DMS 273 treated with DMSO at 0.1 percent for 48 hours (cell line): ENCODE measurements at places on chromosomes 13 and 19.

DNA sequence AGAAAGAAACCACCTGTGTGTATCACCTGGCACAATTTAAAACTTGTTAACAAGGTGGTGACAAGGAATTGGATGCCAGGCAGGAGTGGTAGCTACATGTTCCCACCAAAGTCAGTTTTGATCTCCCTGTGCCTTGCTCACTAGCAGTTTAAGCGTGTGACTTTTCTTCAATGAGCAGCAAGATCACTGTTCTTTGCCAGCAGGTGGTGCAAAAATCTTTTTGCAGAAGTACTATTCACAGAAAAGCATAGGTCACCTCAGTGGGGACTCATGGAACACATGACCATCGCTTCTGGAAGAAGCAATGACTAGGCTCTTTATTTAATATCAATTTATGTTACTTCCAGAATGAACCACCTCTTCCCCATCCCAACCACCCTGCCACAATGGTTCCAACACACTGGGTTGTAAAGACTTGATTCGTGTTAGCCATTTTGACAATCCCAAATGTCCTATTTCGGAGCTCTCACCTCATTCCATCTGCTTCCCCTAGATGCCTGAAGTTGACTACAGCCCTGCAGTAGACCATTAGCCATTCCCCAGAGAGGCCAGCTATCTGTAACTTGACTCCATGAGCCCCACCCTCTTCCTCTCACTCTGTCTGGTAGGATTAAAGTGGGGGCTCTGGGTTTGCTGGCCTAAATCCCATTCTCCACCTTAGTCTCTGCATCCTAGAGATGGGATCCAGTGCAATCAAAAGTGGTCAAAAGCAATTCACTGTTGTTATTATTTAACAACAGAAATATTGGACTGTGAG lies 59.1 kb upstream of the TNFRSF19 start:
- peak; percentile 16 for DNase-seq

- peak; percentile 59 for DNase-seq
These were observed 45.6 kb downstream of the CELF5 start for GRCh38 chr19:3269916-3270671.

DNA sequence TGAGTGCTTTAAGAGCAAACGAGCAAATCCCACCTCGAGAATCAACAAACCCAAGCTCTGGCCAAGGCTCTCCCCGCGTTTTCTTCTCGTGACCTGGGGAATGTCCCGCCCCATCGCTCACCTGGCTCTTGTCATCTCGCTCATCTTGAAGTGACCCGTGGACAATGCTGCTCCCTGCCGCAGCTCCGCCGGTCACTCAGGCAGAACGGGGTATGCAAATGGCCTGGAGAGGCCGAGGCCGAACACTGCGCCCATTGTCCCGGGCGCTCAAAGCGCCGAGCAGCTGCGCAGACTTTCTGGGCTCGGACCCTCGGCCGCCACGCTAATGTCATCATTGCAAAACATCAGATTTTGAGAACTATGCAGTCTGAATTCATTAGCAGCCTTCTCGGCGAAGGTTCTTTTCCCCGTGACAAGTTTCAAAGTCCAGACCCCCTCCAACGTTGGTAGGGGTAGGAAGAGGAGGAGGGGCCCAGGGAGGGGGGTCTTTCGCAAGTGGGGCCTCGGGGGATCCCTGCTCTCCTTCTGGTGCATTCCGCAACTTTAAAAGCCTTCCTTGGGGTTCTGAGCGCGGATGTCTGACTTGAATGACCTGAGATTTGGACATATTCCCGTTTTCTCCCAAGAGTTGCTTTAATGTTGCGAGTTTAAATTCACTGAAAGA lies 39.7 kb downstream of the SOX1 start:
- no peak for DNase-seq

- no peak for DNase-seq
These were observed 326.0 kb upstream of the SPRY2 start for GRCh38 chr13:80666782-80667552.

DNA sequence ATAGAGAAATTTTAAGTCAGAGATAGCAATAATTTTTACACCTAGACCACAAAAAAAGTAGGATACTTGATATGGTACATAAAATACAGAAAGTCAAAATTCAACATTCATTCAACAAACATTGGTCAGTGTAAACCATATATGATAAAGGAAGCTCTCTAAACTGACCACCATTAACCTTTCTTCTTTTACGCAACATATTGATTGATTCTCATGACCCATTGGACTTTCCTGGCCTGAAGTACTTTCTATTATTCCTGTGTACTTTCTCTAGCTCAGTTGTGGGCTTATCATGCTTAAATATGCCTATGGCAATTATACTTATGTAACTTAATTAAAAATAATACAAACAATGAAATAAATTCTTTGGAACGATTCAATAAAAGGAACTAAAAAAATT lies 10.7 kb downstream of the PIBF1 start:
- no peak for DNase-seq

GRCh38 chr13:98415326-98416070 lies 161.4 kb downstream of the STK24 start:
- no peak for DNase-seq

GRCh38 chr13:84864341-84864740 lies 934.9 kb downstream of the SLITRK6 start:
- DNase-seq = no peak

GRCh38 chr13:40549500-40550094 lies 116.8 kb downstream of the FOXO1 start:
- no peak for DNase-seq
